ENCODE measurements at places on chromosomes 7 and 10.

DNA sequence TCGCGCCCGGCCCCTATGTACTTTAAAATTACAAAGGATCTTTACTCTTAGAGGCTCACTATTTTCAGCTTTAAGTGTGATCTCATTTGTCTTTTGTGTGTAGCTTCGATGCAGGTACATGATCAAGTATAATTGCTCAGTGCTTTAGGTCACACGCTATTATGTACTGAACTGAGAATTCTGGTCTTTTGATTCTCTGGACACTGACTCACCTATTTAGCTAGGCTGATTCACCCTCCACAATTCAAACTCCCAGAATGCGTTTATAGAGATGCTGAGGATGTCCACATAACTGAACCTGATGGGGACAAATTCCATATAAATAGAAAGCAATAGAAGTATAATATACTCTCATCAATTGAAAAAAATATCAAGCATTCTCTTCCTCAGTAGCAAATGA lies 57.8 kb downstream of the PRKCQ start:
- DNase-seq: no peak

DNA sequence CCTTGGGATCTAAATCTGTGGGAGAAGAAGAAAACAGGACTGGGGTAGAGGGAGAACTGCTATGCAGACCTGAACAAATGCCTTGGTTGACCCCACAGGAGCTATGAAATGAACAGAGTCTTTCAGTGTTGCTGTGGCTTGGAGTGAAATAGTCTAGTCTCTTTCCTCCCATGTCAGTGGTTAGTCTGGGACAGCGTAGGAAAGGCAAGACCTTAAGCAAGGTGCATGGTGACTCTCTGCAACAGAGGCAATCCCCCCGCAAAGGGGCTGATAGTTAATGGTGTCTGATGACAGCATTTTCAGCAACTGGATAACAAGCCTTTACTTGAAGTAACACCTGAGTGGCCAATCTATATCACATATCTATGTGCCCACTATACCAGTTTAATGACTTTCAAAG lies 62.3 kb downstream of the ARL4A start:
- no peak for DNase-seq

GRCh38 chr7:74173074-74173473 lies 1.1 kb upstream of the EIF4H start:
- no peak for DNase-seq

- DNase-seq: no peak
Observed at GRCh38 chr10:72253578-72253977, 20.1 kb upstream of the DDIT4 start.

DNA sequence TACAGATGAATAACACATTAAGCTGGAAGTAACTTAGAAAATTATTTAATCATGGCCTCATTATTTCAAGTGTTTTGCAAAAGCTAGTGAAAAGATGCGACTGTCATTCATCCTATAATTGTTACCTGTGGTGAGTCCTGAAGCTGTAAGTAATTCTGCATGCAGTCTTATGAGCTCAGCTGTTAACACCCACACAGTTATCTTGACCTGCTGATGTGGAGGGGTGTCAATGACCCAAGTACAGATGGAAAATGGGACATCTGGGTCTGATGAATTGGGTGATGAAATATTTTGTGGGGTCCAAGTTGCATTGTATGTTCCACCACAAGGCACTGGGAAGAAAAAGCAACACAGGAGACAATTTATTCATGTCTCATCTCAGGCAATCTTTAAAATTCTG lies 68.9 kb downstream of the OR13A1 start:
- DNase-seq: no peak

GRCh38 chr10:6255548-6256061 lies 52.9 kb downstream of the PFKFB3 start:
- no peak for DNase-seq

DNA sequence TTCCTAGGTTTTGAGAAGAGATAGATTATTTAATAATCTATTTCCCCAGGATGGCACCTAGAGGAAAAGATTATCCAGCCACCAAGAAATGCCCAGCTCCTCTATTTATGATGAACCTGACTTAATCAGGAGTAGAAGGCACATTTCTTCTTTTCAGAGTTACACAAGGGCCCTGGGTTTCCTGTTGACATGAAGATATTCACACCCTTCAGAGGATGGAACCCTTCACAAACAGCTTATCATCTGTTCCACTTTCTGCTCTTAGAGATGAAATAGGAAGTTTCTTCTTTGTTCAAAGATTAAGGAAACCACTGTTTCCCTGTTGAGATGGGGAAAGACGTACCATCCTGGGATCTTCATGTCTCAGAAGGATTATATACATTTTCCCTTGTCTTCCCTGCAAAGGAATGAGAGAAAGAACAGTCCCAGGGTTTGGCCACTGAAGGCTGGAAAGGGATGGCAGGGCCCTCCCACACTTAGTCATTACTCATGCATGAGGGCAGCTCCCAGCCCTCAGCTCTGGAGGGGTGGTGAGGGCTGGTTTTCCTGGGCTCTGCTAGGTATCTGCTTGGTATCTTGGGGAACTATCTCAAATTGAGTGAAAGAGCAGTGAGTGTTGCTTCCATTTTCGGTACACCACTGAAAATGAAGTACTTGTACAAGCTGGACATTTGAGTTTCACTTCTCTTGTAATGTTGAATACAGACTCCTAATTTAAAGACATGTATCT lies 64.0 kb downstream of the MTPAP start:
- peak; percentile 64 for DNase-seq

DNA sequence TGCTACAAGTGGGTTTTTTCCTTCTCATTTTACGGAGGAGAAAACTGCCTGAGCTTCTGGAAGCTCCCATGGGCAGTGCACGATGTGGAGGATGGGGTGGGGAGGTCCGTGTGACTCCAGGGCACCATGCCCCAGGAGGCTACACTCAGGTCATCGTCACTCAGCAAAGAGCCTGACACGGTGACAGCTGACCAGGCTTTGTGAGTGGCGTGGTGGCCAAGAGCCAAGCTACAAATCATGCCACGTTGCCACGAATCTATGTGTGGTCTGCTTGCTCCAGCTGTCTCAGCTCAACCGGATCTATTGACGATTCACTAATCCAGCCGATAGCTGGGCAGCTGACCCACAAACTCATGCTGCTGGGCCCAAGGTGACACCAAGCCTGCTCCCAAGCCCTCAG lies 27.6 kb upstream of the C10orf71 start:
- DNase-seq: no peak

DNA sequence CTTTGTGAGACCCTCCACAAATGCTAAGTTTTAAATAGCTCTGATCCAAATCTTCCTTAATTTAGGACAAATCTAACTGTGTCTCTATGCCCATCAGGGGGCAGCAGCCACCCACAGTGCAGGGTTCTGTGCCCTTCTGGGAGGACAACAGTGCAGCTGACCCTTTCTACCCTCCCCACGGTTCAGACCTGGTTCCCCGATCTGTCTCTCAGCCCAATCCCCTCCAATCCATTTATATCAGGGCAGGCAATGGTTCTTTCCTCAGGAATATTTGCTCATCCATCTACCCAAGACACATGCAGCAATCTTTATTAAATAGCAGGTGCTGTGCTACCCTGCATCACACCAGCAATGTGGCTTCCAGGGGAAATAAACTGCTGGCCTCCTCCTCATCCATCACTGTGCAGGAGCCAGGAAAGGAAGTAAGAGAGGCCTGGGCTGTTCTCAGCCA lies 4.0 kb upstream of the RBM28 start:
- DNase-seq: peak; percentile 16

DNA sequence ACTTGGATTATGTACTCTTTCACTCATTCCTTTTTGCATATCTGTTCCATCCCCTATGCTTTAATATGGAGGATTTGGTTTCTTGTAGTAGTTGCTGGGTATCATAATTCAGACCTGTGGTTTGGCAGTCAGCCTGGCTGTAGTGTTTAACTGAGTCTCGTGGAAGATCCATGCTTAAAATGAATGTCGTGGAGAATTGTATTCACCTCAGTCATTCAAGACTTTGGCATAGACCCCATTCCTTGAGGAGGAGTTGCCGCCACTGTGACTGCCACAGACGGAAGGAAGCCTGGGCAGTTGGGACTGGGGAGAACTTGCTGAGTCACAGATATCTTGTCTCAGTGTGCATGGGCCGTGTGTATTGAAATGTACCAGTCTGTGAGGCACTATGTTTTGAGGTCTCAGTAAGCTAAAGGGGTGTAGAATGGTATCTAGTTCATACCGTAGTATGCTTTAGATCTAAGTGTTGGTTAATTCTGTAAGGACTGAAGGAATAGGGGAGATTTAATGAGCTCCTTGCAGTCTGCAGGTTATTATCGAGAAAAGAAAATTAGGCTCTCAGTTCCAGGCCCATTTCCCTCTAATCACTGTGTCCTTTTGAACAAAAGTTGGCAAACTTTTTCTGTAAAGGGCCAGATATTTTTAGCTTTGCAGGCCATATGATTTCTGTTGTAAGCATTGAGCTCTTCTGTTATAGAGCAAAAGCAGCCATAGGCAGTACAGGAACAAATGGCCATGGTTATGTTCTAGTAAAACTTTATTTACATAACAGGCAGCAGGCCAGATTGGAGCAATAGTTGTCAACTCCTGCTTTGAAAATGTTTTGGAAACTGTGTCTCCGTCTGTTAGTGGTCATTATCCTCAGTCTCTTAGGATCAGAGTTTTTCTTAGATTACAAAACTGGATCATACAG lies 76.8 kb downstream of the TPST1 start:
- peak; percentile 87 for DNase-seq
